ENCODE measurements at places on chromosomes 1 and 21.

- no peak for DNase-seq
Observed at GRCh38 chr1:153402226-153402625, 11.4 kb upstream of the S100A8 start.

DNA sequence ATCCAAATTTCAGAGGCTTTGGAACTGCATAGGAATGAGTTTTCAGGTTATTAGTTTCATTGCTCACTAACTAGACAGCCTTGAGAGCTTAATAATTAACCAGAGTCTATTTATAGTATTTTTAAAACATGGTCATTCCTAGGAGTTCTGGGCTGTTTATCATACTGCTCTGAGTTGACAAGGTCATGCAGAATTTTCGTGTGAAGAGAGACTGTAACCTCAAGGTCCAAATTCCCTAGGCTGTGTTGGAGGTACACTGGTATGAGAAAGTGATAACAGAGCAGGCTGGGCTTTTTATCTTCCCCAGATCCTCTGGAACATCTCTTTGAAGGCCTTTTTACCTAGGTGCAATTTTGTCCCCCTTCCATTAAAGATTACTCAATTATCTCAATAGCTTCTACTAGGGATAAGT is 736.3 kb downstream of the LTN1 start:
- DNase-seq, result no peak

DNA sequence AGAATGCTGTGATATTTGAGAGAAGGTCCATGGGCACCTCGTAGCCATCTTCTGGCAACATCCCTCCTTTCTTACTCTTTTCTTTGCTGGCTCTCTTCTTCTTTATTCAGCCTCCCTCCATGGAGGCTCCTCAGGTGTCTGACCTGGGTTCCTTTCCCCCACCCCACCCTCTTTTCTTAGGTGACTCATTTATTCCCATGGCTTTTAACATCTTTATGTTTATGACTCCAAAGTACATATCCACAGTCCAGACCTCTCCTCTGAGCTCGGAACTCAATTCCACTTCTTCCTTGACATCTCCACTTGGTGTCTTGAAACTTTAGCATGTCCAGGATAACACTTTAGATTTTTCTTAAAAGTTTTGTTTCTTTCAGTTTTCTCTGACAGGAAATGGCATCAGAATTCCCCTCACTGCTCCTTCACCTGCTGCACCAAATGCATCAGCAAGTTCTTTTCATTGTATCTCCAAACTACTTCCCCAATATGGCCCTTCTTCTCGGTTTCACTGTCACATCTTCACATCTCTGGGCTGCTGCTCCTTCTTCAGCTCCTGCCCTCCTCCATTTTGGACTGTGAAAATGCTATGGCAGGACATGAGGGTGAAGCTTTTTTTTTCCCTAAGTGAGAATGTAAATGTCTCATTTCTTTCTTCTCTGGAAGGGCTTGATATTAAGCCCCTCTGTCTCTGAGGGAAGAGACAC is 95.9 kb downstream of the GIPC2 start:
- no peak for DNase-seq

DNA sequence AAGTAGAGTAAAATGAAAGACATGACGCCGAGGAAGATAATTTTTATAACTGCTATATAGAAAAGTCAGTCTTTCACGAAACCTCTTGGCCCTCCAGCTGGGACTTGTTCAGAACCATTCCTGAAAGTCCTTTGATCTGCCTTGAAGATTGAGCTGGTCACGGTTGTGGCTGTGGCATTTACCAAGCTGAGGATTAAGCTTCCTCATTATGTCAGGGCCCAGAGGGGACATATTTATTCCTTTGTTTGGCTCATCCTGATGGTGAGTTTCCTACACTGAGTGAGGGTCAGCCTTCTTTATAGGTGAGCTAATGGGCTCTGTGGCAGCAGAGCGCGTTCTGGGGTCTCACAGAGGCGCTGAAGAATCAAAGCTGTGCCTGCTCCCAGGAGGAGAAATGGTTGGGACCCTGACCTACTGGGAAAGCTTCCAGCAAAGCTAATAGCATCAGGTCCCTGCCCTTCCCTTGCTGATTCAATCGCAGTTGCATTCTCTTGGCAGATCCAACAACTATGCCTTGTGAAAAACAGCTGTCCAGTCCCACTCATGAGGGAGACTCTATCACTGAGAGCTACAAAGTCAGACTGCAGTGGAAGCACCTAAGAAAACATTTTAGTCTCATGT is 43.2 kb upstream of the PBX1 start:
- DNase-seq, result no peak

- no peak for DNase-seq
Observed at GRCh38 chr1:226492426-226493137, 56.0 kb upstream of the STUM start.

- DNase-seq, result peak; percentile 28
Observed at GRCh38 chr1:61287734-61288133, 205.4 kb downstream of the NFIA start.

- DNase-seq, result no peak
Observed at GRCh38 chr1:211210965-211211364, 48.2 kb upstream of the RCOR3 start.

DNA sequence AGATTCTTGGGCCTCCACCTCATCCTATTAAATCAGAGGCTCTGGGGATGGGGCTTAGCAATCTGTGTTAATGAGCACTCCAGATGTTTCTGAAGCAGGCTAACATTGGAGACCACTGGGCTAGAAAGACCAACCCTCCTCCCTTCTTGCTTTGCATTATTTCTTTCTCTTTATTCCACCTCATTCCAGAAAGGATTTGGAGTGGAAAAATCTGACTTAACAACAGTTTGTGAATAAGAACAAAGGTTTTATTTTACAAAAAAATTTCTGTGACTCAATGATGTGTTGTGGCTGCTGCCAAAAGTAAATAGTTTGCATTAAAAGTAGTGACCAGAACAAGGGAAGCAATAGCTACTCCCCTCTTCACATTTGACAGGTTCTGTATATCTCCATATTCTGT is 79.4 kb downstream of the TGFB2 start:
- DNase-seq, result no peak
